ENCODE measurements at places on chromosomes 7 and 10.

DNA sequence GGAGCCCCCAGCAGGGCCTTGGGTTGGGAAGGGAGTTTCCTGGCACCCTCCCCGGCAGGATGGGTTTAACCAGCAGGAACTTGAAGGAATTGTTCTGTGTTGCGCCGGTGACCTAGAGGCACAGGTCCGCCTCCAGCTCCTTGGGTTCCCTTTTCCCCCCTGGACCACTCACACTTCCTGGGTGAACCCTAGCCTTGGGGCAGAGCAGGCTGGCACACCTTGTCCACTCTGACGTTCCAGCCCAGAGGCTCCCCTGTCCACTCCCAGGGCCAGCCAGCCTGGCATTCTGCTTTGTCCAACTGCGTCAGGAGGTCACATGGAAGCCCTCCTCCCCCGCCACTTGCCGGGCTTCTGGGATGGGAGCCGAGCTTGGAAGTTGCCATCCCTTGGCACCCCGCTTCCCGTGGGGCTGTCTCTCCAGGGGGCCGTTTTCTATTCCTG, 25.8 kb downstream of the TMEM120A start:
- DNase-seq, result no peak

DNA sequence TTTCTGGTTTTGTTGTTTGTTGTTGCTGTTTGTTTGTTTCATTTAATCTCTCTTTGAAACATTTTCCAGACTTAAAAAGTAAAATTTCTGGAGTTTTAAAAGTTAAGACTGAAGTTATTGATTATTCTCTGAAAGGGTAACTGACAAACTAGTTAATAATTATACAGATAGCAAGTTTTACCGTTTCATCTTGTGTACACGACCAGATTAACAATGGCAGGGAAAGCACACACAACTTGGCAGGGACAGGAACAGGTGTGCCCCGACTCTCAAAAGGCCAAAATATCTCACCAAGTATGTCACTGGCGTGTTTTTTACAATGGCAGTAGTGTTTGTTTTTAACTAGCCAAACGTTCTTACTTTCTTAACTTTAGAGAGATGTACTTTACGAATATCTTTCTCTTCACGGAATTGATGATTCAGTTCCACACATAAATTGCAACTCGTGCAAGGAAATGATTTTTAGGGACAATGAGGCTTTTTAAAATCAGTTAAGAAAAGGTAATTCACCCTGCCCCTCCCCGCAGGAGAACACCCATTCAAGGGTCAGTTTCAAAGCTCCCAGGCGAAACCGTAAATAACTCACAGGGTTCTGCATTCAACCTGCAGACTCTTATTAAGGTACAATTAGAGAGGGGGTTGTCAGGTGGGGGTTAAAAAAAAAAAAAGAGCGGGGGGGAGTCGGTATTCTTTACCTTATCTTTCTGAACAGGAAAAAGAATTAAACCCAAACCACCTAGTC, 3.5 kb downstream of the CTBP2 start:
- DNase-seq, result peak; percentile 75

GRCh38 chr10:74006269-74006668, 8.4 kb downstream of the VCL start:
- DNase-seq, result no peak

DNA sequence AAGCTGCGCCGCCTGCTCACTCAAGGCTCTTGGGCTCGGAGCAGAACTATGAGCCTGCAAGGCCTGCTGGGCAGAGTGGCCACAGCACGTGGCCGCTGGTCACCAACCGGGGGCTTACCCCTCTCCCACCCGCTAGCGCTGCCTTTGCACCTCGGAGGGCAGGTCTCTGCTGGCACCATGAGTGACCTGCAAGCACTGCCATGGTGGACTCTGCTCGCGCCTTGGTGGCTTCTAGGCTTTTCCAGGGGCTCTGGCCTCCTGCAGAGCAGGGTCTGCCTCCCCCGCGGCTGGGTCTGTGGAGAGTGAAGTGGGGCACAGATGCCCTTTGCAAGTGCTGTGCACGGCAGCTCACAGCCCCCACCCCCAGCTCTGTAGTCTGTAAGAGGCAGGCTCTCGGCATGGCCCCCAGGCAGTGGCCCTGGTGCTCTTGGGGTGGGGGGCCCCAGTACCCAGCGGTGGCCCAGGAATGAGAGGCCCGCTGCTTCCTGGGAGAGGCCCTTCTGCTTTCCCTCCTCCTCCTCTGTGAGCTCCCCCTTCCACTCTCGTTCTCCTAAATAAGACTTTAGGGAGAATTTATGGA, 119.6 kb downstream of the INPP5A start:
- no peak for DNase-seq

- DNase-seq, result peak; percentile 65
These were observed 136.5 kb upstream of the NAMPT start for GRCh38 chr7:106421181-106421762.

GRCh38 chr7:27194686-27195379, 5.1 kb downstream of the HOXA13 start:
- DNase-seq, result no peak

- no peak for DNase-seq
These were observed 1.4 kb downstream of the FZD1 start for GRCh38 chr7:91265693-91266066.

DNA sequence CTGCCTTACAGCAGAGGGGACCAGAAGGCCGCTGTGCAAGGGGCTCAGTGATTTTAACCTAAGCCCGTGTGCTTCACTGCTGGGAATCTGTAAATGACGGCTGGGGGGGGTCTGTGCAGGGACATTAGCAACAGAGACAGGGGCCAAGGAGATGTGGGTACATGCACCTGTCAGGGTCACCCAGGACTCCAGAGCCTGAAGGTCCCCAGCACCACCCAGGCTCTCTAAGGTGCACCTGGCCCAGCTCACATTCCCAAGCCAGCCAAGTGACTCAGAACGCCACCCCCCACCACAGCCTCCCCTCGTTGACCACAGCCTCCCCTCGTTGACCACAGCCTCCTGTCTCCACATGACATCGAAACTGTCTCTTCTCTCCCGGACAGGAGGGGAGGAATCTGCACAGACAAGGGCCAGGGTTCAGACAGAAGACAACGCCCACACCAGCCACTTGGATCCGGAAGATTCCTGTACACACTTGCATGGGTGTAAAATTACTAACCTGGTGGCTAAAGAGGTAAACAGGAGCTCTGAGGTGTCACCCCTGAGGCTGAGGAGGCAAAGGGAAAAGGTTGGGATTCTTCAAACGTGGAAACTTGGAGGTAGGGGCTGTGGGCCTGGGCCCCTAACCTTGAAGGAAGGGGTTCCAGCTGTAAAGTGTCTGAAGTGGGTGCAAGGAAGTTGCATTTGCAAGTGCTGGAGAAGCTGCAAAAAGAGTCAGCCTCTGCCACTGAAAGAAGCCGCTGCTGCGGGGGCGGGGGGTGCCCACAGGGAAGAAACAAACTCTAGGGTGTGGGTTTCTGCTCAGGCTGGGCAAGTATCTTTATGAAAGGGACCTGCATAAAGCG, 27.0 kb downstream of the CALML3 start:
- DNase-seq, result peak; percentile 71

Measured in mucosa of gallbladder (tissue), 1 donor.